ENCODE measurements at places on chromosomes 13 and 19.
A peak's percentile ranks its signal among the peaks of the same experiment; 100 is the strongest.

GRCh38 chr13:26225896-26226617 is 3.9 kb upstream of the RNF6 start:
- DNase-seq = no peak

DNA sequence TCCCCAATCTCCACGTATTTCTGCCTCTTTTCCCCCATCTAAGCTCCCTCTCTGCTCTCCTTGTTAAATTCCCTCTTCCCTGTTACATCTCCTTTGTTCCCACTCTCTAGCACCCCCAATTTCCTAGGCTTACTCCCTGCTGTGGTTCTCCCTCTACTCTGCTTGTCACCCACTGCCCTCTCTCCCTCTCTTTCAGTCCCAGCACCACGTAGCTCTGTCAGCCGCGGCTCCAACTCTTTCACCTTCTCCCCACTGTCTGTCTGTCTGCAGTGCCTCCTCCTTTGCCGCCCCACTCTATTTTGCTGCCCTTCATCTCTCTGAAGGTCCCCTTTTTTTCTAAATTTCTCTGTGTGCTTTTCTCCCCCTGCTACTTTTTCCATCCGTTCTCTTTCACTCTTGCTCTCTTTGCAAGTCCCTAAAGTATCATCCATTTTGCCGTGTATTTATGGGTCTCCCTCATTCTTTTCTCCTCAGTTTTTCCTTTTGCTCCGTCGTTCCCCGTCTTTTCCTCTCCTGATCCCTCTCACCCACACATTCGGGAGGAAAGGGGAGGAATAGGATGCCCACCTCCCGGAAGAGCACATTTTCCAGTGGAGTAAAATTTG is 937 bp downstream of the ZNF841 start:
- no peak for DNase-seq

DNA sequence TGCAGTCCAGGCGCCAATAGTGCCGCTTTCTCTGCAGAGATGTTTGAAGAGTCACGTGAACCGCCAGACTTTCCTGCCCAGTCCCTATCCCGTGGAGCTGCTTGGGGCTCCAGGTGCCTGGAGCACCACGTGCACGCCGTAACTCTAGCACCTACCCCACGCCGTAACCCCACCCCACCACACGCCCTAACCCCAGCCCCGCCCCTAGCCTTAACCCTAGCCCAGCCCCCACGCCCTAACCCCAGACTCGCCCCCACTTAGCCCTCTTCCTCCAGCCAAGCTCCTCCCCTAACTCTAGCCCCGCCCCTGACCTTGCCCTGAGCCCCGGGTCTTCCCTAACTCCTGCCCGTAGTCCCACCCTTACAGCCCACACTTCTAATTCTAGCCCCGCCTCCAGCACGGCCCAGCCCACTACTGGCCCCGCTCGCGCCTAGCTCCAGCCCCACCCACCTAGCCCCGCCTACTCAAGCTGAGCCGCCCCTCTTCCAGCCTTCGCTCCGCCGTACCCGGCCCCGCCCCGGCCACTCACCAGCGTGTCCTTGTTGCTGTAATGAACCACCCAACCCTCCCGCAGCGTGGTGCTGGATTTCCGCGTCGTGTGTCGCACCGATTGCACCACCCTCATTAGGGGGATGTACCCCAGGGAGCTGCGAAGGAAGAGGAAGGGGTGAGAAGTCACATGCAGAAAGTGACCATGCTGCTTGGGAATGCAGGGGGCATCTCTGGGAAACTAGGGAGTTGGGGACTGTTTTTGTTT is 19.5 kb downstream of the PRKD2 start:
- DNase-seq = no peak

GRCh38 chr13:20826843-20827560 is 53.2 kb upstream of the EEF1AKMT1 start:
- no peak for DNase-seq

DNA sequence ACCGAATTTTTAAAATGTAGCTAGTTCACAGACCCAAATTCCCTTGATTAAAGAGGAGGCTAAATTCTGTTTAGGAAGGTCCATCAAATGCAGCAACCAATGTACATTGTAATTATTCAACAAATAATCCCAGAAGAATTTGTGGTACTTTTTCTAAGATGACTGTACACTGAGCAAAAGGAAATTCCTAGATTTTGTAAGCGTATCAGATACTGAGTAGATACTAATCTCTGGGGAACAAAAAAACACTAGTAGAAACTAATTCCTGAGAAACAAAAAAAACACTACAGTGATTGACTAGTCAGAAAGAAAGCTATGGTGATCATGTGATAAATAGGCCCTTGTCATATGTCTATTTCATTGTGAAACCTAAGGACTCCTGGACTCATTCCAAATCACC is 246.1 kb downstream of the PCDH17 start:
- DNase-seq = no peak

- DNase-seq = no peak
These were observed 692.6 kb downstream of the PCDH17 start for GRCh38 chr13:58324161-58324560.

- no peak for DNase-seq
These were observed 10.9 kb upstream of the SPC24 start for GRCh38 chr19:11166281-11167142.

GRCh38 chr19:48271531-48272151 is 1.8 kb downstream of the ZNF114 start:
- DNase-seq = no peak

GRCh38 chr19:45451131-45451849 is 16.5 kb upstream of the FOSB start:
- DNase-seq = peak; percentile 83
